ENCODE measurements at places on chromosomes 2 and 18.

DNA sequence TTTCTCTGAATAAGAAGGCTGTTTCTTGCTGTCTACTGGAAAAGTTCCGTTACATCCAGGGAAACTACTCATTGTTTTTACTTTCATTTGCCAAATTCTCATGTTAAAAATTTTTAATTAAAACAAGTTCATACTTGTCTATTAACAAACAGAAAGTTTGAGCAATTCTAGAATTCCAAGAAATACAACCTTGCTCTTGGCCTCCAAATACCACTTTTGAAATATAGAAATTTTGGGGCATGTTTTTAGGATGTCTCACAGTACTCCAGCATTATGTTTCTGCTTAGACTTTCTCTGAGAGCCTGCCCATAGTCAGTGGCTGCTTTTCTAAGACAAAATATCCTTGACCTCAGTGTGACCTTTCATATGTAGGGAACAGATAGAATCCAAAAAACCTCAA lies 228.7 kb upstream of the RND3 start:
- no peak for DNase-seq

DNA sequence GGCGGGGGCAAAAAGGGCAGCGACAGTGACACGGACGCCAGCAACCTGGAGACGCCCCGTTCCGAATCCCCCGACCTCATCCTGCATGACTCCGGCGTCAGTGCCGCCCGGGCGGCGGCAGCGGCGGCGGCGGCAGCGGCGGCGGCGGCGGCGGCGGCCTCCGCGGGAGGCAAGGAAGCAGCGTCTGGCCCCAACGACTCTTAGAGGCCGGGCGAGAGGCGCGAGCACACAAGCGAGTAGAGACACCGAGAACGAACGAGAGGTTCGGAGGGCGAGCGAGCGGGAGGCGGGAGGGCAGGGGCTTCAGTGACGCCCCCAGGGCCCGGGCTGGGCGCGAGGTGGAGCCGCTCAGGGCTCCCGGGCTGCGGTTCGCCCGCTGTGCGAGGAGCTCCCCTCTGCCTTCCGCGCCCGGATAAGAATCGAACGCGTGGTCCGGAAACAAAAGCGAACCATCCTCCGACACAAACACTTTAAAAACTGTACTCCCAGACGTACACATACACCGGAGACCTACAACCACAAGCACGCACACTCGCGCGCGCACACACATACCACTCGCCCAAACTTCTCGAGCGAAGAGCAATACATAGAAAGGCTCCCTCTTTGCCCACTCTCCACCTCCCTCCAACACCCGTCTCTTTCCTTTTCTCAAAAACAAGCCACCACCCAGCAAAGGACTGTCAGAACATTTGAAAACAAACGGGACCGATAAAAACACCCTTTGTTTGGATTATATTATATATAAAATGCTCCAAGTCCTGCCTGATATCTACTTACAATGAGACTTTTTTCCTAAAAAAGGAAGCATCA lies 2.8 kb downstream of the SP9 start:
- peak; percentile 50 for DNase-seq

- DNase-seq, result no peak
These were observed 96.0 kb downstream of the HNMT start for GRCh38 chr2:138060301-138060635.

- DNase-seq, result no peak
These were observed 31.8 kb downstream of the NYAP2 start for GRCh38 chr2:225431105-225431863.

GRCh38 chr2:212548455-212548819 lies 9.8 kb upstream of the ERBB4 start:
- DNase-seq, result no peak

GRCh38 chr18:25364732-25365131 lies 12.8 kb upstream of the ZNF521 start:
- no peak for DNase-seq

DNA sequence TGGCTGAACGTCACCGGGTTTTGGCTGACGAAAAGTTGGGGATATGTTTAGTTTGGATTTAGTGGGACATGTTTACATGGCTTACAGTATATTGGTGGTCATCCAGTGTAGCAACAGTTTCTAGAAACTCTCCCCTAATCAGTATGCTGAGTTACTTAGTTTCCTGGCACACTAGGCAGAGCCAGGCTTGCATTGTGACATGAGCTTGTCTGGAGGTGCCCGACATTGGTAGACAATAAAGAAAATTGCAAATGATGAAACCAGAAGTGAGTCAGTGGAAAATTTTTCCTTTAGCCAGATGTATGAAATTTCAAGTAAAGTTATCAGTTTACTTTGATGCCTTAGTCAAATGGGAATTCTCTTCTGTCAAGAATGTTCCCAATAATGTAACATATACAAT lies 276.1 kb downstream of the RDH14 start:
- DNase-seq, result no peak

GRCh38 chr18:48455555-48456478 lies 46.6 kb upstream of the ZBTB7C start:
- DNase-seq, result peak; percentile 50

- no peak for DNase-seq
These were observed 9.9 kb downstream of the L3MBTL4 start for GRCh38 chr18:6404834-6405233.

DNA sequence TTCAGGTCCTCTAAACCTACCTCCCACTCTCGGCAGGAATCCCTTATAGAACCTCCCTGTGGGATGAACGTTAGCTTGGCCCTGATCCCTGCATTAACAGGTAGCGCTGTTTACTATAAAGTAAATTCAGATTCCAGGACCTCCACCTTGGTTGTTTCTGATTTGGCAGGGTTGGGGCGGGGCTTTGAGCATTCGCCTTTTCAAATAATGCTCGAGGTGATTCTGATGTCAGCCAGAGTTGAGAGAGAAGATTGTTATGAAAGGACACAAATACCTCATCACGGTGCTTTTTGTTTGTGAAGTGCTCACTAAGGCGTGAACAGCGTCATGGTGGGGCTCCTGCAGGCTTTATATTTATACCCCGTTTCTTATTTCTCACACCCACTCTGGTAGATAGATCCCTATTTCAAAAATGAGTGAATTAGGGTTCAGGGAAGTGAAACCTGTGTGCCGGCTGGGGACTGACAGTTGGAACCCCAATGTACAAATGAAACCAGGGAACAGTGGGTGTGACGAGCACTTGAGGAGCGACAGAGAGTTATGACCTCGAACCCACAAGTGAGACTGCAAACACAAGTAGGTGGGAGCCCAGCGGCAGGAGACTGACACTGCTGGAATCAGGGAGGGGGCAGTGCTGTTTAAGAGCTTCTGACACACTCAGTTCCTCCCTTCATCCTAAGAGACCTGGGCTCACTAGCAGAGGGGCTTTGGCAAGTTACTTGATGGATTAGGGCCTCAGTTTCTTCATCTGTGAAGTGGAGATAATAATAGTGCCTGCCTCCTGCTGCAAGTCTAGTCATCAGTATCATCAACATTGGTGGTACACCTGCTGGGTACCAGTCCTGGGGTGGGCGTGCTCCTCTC lies 14.2 kb upstream of the CXCR4 start:
- peak; percentile 62 for DNase-seq

Data from stimulated activated CD4-positive, alpha-beta T cell treated with anti-CD3 and anti-CD28 coated beads, Interleukin-15, amount 100 ng/mL, for 24 hours (primary cell).